NCI-H1417 (cell line): ENCODE measurements at places on chromosomes 16 and 17.

- DNase-seq: peak; percentile 48
These were observed 1.2 kb upstream of the GRB7 start for GRCh38 chr17:39736319-39737165.

- no peak for DNase-seq
These were observed 2.5 kb downstream of the ITFG1 start for GRCh38 chr16:47458331-47458730.

- peak; percentile 75 for DNase-seq
These were observed 12.4 kb downstream of the SGCA start for GRCh38 chr17:50177983-50178834.

DNA sequence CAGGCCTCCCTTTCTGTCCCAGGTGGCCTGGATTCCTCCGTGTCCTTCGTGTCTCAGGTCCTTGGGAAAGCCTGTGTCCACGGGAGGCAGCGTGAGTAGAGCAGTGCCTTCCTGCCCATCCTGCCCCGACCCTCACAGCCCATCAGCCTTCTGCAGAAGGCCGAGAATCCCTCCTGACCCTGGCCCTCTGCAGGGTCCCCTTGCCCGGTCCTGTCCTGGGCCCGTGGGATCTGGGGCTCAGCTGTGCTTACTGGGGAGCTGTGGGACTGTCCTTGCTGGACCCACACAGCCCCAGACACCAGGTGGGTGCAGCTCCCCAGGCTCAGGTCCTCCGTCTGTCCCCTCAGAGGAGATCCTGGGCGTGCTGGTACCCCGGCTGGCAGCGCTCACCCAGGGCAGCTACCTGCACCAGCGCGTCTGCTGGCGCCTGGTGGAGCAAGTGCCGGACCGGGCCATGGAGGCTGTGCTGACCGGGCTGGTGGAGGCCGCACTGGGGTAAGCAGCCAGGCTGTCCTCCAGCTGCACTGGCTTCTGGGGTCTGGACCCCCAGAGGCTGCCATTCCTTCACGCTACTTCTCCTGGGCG, 3.9 kb downstream of the TELO2 start:
- DNase-seq: no peak

GRCh38 chr16:86355951-86356350, 154.4 kb upstream of the FOXF1 start:
- DNase-seq: no peak

DNA sequence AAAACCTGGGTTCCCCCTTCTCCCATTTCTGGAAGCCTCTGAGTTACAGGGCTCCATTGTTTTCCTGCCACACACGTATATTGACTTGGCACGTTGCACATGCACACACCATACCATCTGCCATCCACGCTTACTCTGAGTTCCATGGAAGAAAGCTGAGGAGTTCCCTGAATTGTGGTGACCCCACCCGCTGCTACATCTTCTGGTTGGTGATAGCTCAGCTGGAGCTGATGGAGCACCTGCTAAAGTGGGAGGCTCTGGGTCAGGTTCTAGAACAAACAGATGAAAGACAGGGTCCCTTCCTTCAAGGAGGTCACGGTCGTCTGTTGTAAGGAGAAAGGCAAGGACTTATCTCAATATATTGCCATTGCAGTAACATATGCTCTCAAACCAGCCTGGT, 41.1 kb downstream of the TMEM11 start:
- no peak for DNase-seq
